Smooth muscle cell of bladder (primary cell): ENCODE measurements at places on chromosomes 3 and 15. TPM values are rescaled to one million over a fixed set of nuclear protein-coding genes. Genes with fewer than 3 reads are reported as not detected.

ZCWPW2 gene
- total RNA-seq = 0.57 and 0.74 TPM in 2 replicates

GOLGA8G gene
- under 0.01 TPM in 1 of 2 replicates, not detected in the other for total RNA-seq

ZBTB20 gene
- 12.6 and 13.8 TPM in 2 replicates for total RNA-seq

AEN gene
- total RNA-seq = 45.1 and 75.2 TPM in 2 replicates

ALG1L2 gene
- total RNA-seq = 0.43 TPM in 1 of 2 replicates, not detected in the other

SQOR gene
- total RNA-seq = 96.5 and 226 TPM in 2 replicates

SYNPR gene
- total RNA-seq = not detected in 2 replicates

GXYLT2 gene
- 34.8 and 36.1 TPM in 2 replicates for total RNA-seq

RHOV gene
- under 0.01 TPM in 1 of 2 replicates, not detected in the other for total RNA-seq

ARHGAP11A gene
- 4.8 and 6.0 TPM in 2 replicates for total RNA-seq

FAM107A gene
- total RNA-seq = under 0.01 TPM in 1 of 2 replicates, not detected in the other

LYZL4 gene
- total RNA-seq = not detected in 2 replicates

PCYT1A gene
- total RNA-seq = 64.6 and 76.5 TPM in 2 replicates

APBA2 gene
- 5.2 and 17.8 TPM in 2 replicates for total RNA-seq

CHSY1 gene
- 43.1 and 59.3 TPM in 2 replicates for total RNA-seq

CCR8 gene
- total RNA-seq = not detected in 2 replicates

BSN gene
- total RNA-seq = under 0.01 TPM in 2 replicates

MKRN3 gene
- total RNA-seq = 0.28 and 1.4 TPM in 2 replicates

WDR93 gene
- total RNA-seq = under 0.01 and 0.14 TPM in 2 replicates

CHRM5 gene
- total RNA-seq = under 0.01 TPM in 2 replicates

TIGIT gene
- not detected in 2 replicates for total RNA-seq

SAMMSON gene
- not detected in 2 replicates for total RNA-seq
